ENCODE measurements at places on chromosomes 6 and 20. TPM values are rescaled to one million over a fixed set of nuclear protein-coding genes. Genes with fewer than 3 reads are reported as not detected.

Gene SLC17A4
- not detected for total RNA-seq

Gene TAP1
- 74.7 TPM for total RNA-seq

GRCh38 chr6:159444056-159444760, 248.8 kb downstream of the SOD2 start:
- DNase-seq, result no peak
- H3K36me3 ChIP-seq, result no peaks in the 10 kb centered on the region
- H3K4me1 ChIP-seq, result no peaks in the 10 kb centered on the region
- H3K27ac ChIP-seq, result no peak overlapping the region
- H3K4me3 ChIP-seq, result no peak overlapping the region

Gene TMX4
- 34.6 TPM for total RNA-seq

Measured in Panc1 (cell line).